ENCODE measurements at places on chromosomes 1 and 21.

DNA sequence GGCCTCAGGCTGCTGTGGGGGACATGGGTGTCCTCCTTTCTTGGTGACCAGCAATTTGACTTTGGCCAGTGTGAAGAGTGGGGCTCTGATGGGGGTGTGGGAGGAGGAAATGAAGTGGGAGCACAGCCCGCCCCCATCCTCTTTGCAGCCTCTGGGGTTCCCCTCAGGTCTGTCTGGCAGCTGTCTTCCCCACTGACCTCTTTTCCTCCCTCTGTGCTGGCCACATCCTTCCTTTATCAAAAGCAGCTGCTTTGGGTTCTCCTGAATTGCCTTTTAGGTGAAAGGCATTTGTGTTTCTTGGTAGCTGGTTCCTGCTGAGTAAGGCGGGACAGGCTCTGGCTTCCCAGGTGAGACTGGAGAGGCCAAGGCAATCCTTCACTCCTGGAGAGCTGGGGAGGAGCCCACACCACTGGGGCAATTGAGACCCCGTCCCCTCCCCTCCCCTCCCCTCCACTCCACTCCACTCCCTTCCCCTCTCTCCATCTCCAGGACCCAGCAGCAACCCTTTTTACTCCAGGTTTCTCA is 24.9 kb downstream of the PCAT6 start:
- peak; percentile 34 for DNase-seq

DNA sequence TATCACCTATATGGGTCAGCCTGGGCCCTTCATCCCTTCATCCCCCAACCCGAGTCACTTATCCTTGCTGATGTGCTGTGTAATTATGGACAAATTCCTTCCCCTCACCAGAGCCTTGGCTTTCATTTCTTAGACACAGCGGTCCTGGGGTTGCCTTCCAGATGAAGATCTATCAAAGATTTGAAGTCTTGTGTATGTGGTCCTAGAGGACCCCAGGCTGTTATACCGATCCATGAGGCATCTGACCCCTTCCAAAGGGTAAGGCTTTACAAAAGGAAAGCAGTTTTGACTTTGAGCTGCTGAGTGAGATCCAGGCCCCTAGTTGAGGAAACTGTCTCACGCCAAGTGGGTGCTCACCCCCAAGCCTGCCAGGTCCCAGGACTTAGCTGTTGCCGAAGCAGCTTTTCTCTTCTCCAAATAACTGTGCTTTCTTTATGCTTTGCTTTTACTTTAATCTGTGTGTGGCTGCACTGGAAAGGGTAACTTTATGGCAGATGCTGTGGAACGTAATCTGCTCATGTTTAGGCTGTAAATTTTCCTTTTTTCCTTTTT is 37.6 kb downstream of the MAN1C1 start:
- no peak for DNase-seq

- DNase-seq = no peak
Observed at GRCh38 chr1:238892612-238893011, 493.8 kb upstream of the CHRM3 start.

DNA sequence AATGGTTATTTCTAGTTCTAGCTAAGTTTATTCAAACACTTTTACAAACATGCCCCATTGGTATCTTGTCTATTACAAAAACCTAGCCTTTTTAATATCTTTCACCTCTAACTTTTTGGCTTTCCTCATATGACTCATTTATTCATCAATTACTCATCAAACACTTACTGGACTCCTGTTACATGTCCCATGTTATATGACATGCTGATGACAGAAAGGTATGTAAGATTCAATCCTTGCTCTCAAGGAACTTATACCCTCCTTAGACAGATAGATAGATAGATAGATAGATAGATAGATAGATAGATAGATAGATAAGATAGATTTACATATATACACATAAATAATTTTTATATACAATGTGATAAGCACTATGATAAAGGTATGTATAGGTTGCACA is 33.9 kb upstream of the INSL5 start:
- DNase-seq = no peak

GRCh38 chr1:230957580-230957989 is 21.1 kb downstream of the TTC13 start:
- DNase-seq = no peak

- no peak for DNase-seq
Observed at GRCh38 chr1:181347495-181348390, 135.6 kb upstream of the CACNA1E start.

DNA sequence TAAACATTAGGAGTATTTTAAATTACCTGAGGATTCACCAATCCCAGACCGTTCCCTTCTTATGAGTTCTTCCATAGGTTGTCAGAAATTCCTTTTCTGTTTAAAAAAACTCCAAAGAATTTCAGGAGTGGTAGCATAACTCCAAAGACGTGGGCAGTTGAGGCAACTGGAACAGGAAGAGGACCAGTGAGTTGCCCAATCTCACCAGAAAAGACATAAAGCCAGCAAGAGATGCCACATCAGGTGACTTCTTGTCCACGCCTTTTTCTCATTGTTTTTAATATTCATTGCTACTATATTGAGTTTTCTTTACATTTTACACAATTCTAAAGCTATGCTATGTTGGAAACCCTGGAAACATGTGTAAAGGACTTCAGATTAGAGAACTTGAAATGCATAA is 88.1 kb upstream of the JAK1 start:
- DNase-seq = no peak

- no peak for DNase-seq
Observed at GRCh38 chr1:3249631-3250501, 180.9 kb downstream of the PRDM16 start.

DNA sequence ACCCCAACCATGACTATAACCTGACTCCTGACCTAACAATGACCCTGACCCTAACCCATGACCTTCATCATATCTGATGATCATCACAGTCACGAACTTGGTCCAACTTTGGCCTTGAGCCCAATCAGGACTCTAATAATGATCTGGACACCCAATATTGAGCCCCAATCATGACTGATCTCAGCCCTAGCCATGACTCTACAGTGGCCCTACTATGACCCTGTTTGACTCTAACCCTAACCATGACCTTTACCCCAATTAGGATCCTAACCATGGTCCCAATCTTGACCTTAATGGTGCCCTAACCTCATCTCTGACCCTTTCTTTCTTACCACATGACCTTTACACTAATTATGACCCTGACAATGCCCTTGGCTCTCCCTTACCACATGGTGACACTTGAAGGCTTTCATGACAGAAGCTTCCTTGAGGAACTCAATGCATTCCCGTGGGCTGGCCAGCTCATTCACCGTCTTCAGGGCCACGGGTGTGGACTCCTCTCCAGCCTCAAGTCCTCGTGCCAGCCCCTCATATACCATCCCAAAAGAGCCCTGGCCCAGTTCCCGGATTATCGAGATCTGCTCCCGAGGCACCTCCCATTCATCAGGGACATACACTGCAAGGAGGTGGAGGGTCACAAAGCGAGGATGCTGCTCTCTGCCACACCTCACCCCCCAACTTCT is 16.2 kb downstream of the INSRR start:
- no peak for DNase-seq

GRCh38 chr1:61341426-61341825 is 259.1 kb downstream of the NFIA start:
- DNase-seq = no peak

DNA sequence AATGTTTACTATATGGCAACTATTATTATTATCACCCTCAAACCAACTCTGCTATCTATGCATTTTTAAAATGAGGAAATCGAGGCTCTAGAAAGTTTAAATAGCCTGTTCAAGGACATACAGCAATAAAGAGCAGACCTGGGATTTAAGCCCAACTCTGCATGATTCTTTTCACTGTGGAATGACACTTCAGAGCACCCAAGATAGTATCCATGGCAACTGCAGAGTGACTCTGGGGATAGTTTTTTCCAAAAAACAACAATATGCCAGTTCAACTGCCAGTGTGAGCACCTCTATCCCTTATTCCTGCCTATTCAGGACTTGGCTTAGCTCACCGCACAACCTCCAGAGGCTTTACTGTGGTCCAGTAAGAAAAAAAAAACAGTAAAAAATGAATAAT is 293.9 kb downstream of the BRINP2 start:
- no peak for DNase-seq

DNA sequence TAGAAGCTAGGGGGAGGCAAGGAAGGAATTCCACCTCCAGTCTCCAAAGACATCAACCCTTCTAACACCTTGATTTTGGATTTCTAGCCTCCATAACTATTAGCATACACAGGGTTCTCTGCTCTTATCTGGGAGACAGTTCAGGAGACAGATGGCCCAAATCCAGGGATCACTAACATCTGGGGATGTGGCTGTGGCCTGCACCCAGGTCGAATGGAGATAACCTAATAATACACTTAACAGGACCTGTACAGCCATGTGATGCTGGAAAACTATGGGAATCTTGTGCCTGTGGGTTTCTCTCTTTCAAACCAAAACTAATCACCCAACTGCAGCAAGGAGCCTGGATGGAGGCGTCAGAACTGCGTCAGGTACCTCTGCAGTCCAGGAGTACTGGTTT is 47.6 kb downstream of the KIAA0319L start:
- no peak for DNase-seq

DNA sequence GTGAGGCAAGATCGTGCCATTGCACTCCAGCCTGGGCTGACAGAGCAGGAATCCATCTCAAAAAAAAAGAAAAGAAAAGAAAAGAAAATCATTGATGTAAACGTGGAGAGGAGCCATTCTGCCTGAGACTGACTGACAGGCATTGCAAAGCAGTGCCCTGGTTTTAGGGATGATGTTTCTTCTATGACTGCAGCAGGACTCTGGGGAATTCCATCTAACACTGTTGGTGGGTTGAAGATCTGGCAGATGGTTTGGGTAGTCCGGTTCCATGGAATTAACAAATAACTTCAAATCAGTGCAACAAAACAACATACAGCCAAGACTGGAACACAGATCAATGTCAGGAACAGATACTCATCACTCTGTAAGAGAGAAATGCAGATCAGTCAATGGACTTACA is 17.8 kb upstream of the LAMC2 start:
- no peak for DNase-seq

DNA sequence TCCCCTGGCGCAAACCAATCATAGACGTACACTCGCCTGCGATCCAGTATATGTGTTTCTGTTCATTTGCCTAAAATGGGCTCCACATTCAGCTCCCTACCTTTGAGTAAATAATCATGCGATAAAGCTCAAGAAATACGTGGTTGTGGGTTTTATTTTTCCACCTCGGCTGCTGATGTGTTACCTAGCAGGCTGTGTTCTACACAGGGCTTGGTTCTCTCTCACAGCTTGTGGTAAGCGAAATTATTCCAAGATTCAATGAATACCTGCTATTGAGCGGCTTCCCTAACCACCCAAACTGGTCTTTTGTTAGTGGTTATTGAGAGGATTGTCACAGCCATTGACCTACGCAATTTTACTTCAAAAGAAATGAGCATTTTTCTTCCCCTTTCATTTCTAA is 180.2 kb downstream of the PBX1 start:
- no peak for DNase-seq

DNA sequence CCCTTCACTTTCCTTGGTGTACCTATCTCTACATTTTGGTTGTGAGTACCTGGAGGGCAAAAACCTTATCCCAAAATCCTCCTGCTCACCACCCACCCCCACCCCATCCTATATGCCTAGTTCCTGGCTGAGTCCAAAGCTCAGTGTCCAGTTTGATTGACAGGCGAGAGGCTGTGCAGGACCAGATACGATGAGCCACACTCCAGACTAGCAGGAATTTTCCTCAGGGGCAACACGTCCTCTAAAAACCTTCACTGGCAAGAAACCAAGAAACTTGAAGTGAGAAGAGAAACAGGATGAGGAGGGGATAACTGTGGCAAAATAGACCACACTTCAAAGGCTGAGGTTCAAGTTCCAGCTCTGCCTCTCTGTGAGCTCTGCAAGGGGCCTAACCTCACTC is 1.1 kb upstream of the SLAMF8 start:
- DNase-seq = no peak

GRCh38 chr1:171014880-171015279 is 75.8 kb upstream of the FMO3 start:
- no peak for DNase-seq

DNA sequence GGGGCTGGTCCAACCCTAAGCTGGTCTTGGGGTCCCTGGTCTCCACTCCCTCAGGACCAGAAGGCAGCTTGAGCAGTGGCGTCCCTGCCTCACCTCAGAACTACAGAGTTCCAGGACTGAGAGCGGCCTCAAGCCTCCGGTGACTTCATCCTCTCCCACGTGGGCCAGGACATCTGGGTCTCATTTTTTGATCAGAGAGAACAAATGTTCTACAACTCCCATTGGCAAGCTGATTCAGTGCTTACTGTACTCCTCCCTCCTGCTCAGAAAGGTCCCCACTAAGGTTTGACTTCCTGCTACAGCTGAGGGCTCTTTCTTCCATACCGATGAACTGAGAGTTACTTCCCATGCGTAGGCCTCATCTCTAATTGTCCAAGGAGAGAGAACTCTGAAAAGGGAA is 78.5 kb downstream of the PLXNA2 start:
- DNase-seq = no peak

DNA sequence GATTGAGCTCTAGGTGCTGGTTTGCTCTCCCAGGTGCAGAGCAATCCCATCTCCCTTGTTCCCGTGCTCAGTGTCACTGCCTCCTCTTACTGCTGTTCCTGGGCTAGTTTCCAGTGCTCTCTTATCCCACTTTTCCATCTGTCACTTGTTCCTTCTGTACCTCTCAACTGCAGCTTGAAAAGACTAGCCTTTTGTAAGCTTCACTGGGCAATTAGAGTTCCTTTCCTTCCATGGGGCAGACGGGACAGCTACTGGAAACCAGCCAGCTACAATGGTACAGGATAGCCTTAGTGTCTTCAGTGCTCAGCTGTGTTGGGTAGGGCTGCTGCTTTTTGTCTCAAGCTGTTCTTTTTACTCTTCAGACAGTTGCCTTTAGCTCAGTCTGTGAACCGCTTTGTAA is 31.6 kb downstream of the AGT start:
- DNase-seq = no peak

DNA sequence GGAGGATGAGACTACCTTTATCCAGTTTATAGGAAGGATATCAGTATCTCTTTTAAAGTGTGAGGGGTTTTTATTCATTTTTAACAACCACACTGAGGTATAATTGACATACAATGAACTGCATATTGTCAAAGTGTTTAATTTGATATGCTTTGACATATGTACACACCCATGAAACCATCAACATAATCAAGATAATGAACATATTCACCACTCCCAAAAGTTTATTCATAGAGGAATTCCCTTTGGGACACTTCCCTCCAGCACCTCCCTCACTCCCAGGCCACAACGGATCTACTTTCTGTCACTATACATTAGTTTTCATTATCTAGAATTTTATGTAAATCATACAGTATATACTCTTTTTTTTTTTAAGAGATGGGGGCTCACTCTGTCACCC is 63.4 kb upstream of the MCOLN3 start:
- no peak for DNase-seq

DNA sequence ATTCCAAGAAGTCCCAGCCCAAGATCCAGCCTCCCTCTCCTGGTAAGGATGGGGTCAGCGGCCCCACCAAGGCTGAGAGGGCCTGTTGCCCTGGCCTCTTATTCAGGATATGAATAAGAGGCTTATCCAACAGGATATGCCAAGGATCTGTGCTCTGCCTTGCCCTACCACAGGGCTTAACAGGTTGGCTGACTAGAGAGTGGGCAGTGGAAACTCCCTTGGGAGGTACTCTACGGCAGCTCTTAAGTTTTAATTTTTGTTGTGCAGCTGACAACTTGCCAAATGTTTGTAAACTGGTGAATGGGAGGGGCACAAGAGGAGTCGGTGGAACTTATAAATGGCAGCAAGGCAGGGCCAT is 16.5 kb upstream of the PIGV start:
- DNase-seq = no peak

GRCh38 chr21:44458971-44459711 is 3.8 kb downstream of the LRRC3 start:
- DNase-seq = no peak

Data from CD4-positive, alpha-beta T cell treated with Interleukin-4 for 4 hours (primary cell).